ENCODE measurements at places on chromosomes 11 and 22. TPM values are rescaled to one million over a fixed set of nuclear protein-coding genes. Genes with fewer than 3 reads are reported as not detected.

DNA sequence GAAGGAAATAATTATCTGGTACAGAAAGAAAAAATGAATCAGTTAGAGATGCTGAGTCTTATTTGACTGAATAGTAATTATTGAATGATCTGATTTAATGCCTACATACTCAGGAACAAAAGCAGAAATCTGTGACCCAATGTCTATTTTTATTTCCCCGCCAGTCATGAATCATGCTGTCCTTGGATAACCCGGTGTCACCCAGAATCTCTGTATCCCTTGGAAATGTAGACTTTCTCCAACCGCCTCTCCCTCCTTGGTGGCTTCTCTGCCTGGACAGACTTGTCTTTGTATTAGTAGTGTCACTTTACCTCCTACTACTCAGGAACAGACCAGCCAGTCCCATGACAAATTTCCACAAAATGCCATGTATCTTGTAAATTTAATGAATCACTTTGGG lies 173.3 kb upstream of the PDGFD start:
- DNase-seq = no peak

DNA sequence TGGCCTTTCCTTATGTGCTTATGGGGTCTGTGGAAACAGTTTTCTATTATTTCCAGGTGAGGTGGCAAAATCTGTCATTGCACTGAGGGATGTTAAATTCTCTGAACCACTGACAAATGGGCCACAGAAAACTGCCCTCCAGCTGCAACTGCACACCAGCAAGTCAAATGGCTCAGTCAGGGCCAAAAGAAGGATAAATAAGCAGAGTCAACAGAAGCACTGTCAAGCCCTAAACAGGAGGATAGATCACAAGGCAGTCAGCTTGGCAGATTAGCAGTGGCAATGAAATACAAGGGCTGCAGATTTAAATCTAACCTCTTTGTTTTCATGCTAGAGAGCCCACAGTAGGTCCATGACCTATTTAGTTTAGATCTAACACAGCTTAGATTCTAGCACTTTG lies 435.6 kb downstream of the ETS1 start:
- DNase-seq = no peak

- no peak for DNase-seq
These were observed 24.9 kb upstream of the CCDC89 start for GRCh38 chr11:85710917-85711316.

- DNase-seq = no peak
These were observed 36.1 kb downstream of the PPFIA1 start for GRCh38 chr11:70306586-70307033.

Gene H19
- total RNA-seq = 2,557 TPM

GRCh38 chr22:18973264-18974031 lies 37.4 kb upstream of the PRODH start:
- no peak for DNase-seq

Gene CCDC188
- total RNA-seq = 3.5 TPM

Gene OR5L2
- not detected for total RNA-seq
